ENCODE measurements at places on chromosomes 5 and 9.

GRCh38 chr5:115749016-115749415, 67.4 kb downstream of the CDO1 start:
- no peak for DNase-seq

DNA sequence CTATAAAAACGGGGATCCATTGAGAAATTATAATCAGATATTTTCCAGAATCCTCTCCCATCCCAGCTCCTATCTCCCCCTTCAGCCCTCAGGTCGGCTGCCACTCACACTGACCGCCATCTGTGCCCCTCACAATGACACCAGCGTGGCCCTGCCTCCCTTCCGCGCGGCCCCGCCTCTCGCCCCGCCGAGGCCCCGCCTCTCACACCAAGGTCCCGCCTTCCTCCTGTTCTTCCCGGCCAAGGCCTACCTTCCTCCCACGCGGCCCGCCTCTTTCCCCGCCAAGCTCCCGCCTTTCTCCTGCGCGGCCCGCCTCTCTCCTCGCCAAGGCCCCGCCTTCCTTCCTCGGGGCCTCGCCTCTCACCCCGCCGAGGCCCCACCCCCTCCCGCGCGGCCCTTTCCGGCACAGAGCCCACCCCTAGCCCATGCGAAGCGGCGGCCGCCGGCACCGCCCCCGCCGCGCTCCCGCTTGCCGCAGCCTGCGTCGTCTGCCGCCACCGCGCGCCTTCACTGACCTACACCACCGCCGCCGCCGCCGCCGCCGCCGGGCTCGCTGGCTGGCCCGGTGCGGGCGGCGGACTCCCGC, at the start of gene DNAJC21:
TSS of gene DNAJC21 (plus strand) at position 426 of the 586 bp plus-strand sequence. CDS start 261 bp downstream, outside the sequence.
- DNase-seq: peak; percentile 98

GRCh38 chr9:99752417-99753109, 69.1 kb upstream of the NR4A3 start:
- DNase-seq: no peak

- DNase-seq: no peak
Observed at GRCh38 chr5:62681117-62681850, 102.7 kb downstream of the LRRC70 start.

GRCh38 chr5:139157556-139157955, 40.6 kb downstream of the SIL1 start:
- peak; percentile 19 for DNase-seq

GRCh38 chr5:4804691-4805360, 335.3 kb upstream of the ADAMTS16 start:
- no peak for DNase-seq

GRCh38 chr5:84634256-84634655, 249.6 kb upstream of the EDIL3 start:
- peak; percentile 29 for DNase-seq

DNA sequence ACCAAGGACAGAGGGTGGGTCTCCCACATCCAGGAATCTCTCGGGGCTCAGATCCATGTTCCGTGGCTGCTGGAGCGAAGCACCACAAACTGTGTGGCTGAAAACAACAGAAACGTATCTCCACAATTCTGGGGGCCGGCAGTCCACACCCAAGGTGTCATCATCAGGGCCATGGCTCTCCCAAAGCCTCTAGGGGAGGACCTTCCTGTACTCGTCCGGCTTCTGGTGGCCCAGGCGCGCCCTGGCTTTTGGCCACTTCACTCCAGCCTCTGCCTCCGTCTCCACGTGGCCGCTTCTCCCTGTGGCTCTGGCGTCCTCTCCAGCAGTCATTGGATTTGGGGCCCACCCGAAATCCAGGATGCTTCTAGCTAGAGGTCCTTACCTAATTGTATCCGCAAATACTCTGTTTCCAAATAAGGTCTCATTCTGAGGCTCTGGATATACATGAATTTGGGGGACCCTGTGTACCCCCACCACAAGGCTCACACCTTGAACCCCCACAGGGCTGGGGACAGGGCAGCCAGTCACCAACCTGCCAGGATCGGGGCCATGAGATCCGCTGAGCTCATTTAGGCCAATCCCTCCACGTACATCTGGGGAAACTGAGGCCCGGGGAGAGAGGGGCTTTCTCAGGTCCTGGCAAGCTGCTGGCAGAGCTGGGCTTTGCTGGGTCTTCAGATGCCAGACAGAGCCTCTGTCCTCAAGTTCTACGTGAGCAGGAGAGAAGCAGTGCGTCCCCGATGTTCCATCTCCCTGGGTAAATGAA, 158.2 kb downstream of the OLFM1 start:
- no peak for DNase-seq

GRCh38 chr5:113749334-113749733, 235.8 kb downstream of the YTHDC2 start:
- DNase-seq: no peak

DNA sequence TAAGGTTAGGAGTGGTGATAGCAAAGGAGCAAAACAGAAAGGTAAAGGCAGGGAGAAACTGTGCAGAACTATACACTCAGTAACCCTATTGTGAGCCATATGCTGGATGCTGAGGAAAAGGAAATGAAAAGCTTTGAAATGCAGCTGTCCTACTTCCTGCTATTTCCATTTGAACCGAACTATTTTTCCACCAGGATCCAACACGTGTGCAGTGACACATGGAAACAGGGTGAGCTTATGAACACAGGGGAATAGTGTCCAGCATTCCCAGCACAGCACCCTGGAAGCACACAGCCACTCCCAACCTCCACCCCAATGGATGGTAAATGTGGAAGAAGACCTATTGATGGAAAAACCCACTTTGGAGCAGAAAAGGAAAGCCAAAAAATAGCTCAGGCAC, 69.0 kb upstream of the SLC12A2 start:
- DNase-seq: no peak

DNA sequence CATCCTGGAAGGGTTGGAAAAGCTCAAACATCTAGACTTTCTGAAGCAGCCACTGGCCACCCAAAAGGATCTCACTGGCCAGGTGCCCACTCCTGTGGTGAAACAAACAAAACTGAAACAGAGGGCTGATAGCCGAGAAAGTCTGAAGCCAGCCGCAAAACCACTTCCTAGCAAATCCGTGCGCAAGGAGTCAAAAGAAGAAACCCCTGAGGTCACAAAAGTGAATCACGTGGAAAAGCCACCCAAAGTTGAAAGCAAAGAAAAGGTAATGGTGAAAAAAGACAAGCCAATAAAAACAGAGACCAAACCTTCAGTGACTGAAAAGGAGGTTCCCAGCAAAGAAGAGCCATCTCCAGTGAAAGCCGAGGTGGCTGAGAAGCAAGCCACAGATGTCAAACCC, 87.6 kb downstream of the MAP1B start:
- DNase-seq: no peak

DNA sequence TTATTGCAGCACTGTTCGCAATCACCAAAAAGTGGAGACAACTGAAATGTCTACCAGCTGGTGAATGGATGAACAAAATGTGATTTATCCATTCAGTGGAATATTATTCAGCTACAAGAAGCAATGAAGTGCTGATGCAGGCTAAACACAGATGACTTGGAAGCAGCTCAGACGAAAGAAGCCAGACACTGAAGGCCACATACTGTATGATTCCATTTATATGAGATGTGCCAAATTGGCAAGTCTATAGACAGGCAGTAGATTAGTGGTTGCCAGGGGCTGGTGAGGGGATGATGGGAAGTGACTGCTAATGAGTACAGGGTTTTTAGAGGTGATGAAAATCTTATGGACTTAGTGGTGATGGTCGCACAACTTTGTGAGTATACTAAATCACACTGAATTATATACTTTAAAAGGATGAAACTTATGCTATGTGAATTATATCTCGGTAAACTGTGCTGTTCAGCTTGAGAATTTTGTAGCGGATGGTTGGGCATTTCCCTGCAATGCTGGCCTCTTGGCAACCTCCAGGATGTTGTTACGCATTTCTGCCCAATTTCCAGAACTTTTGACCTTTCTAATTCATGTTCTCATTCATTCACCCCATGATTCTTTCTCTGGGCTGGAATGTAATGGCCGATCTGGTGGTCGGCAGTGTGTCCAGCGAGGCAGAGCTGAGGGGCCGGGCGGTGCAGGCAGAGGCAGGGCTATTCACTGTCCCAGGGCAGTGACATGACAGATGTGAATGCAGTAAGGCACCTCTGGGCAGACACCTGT, 22.0 kb upstream of the WNK2 start:
- DNase-seq: no peak

DNA sequence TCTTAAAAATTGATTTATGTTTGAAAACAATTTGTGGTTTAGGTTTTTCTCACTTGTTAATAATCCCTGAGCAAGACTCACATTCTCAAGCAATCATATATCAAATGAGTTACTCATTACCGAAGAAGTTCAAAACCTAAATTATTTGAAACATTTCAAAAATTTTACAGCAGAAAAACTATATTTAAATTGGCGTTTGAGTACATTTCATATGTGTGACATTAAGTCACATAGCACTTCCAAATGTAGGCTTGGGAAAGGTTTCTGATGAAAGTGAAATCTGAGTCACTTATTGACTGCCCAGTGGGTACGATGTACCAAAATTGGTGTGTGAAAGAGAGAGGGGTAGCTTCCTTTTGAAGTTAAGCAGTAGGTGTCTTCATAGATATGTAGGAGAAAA, 411.4 kb upstream of the SGCD start:
- no peak for DNase-seq

- DNase-seq: no peak
Observed at GRCh38 chr5:56037531-56038010, 42.8 kb upstream of the IL6ST start.

DNA sequence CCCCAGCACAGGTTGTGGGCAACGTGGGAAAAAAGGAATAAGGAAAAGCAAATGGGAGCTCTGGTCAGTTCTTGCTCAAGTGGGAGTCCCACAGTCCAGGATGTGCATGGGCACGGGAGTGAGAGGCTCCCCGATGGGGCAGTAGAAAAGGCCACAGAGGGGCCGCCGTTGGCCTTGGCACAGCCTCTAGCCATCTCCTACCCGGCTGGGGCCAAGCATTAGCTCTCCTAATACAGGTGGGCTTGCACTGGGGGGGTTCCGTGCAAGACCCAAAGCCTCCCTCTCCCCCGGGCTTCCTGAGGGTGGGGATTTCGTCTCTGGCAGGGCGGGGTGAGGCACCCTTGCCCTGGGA, 212.2 kb upstream of the MVB12B start:
- DNase-seq: no peak

All from Caco-2 (cell line).